Mononuclear cell (primary cell): ENCODE measurements at places on chromosomes 3 and 15. TPM values are rescaled to one million over a fixed set of nuclear protein-coding genes. Genes with fewer than 3 reads are reported as not detected.

The DOCK3 gene
- total RNA-seq, result 1.0 TPM

The PRSS50 gene
- total RNA-seq, result not detected

The MOBP gene
- total RNA-seq, result 0.10 TPM

The CCDC33 gene
- total RNA-seq, result not detected

The TAGLN3 gene
- not detected for total RNA-seq

The CCDC71 gene
- total RNA-seq, result 15.4 TPM
